ENCODE measurements at places on chromosomes 6 and 20. TPM values are rescaled to one million over a fixed set of nuclear protein-coding genes. Genes with fewer than 3 reads are reported as not detected.

Gene FRMD1
- total RNA-seq: not detected

Gene GMDS
- total RNA-seq: 14.9 TPM

Gene FKBP5
- total RNA-seq: 11.8 TPM

Gene NKX2-2
- total RNA-seq: 0.63 TPM

Gene SASH1
- 90.6 TPM for total RNA-seq

Gene MOG
- not detected for total RNA-seq

Gene RPS18
- 2,294 TPM for total RNA-seq

Gene SLA2
- total RNA-seq: not detected

Gene PTK7
- 108 TPM for total RNA-seq

Gene C6orf15
- total RNA-seq: not detected

Gene OR2H2
- total RNA-seq: not detected

Gene PDE7B
- 1.1 TPM for total RNA-seq

Gene GSTA1
- 0.30 TPM for total RNA-seq

Gene OPRM1
- total RNA-seq: not detected

Gene EGFL8
- total RNA-seq: 4.3 TPM

Gene HTR1E
- total RNA-seq: not detected

GRCh38 chr20:55540486-55540885 lies 464.8 kb downstream of the CBLN4 start:
- DNase-seq: no peak

- no peak for DNase-seq
Observed at GRCh38 chr6:116512734-116513133, 1.3 kb downstream of the CALHM5 start.

- DNase-seq: no peak
Observed at GRCh38 chr6:168264593-168265335, 54.8 kb downstream of the DACT2 start.

- peak; percentile 71 for DNase-seq
Observed at GRCh38 chr20:60046011-60046413, 87.8 kb downstream of the CDH26 start.

GRCh38 chr6:114282292-114282691 lies 60.5 kb downstream of the HS3ST5 start:
- no peak for DNase-seq

DNA sequence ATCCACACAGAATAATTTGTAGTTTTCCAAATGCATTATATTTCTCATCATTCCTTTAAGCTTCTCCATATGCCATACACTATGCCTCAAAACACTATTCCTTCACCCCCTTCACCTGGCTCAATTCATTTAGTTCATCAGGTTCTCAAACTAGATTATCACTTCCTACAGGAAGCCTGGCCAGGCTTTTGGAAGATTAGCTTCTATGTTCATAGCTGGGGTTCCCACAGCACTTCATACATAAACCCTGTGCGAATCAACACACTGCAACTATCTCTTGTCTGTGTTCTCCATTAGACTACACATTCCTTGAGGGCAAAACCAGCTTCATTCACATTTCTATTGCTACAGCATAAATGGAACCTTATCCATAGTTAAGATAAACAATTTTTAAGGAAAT lies 40.5 kb upstream of the PLN start:
- DNase-seq: no peak

DNA sequence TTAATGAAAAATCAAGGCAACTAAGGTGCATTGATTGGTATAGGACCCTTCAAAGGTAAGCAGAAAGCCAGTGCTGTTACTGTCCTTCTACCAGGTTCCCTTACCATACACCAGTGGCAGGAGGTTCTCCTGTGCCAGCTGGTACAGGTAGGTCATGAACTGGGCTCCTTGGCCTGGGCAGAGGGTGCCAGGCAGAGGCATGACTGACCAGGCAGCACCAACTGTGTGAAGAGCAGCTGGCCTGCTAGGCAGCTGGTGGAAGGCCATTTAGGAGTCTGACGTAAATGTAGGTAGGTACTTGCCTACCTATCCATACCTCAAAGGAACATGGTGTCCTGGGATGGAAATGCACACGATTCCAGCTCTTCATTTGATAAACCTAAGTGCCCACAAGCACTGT lies 23.3 kb downstream of the PCNA start:
- no peak for DNase-seq

GRCh38 chr20:17609811-17610377 lies 40.0 kb downstream of the DSTN start:
- no peak for DNase-seq

DNA sequence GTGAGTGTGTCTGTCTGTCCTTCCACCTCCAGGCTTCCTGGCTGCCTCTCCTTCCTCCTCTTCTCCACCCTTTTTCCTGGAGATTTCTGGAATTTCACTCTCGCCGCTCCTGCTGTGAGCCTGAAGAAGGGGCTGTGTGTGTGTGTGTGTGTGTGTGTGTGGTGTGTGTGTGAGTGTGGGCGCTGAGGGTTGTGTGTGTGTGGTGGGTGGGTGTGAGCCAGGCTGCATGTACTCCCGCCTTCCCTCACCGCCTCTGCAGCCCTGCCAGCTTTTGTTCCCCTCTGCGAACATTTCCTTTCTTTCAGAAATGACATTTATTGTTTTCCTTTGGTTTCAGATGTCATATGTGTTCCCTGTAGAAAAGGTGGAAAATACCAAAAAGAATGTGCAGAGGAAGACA lies 76.0 kb downstream of the SRC start:
- no peak for DNase-seq

- no peak for DNase-seq
Observed at GRCh38 chr6:19838442-19839236, 1.5 kb downstream of the ID4 start.

DNA sequence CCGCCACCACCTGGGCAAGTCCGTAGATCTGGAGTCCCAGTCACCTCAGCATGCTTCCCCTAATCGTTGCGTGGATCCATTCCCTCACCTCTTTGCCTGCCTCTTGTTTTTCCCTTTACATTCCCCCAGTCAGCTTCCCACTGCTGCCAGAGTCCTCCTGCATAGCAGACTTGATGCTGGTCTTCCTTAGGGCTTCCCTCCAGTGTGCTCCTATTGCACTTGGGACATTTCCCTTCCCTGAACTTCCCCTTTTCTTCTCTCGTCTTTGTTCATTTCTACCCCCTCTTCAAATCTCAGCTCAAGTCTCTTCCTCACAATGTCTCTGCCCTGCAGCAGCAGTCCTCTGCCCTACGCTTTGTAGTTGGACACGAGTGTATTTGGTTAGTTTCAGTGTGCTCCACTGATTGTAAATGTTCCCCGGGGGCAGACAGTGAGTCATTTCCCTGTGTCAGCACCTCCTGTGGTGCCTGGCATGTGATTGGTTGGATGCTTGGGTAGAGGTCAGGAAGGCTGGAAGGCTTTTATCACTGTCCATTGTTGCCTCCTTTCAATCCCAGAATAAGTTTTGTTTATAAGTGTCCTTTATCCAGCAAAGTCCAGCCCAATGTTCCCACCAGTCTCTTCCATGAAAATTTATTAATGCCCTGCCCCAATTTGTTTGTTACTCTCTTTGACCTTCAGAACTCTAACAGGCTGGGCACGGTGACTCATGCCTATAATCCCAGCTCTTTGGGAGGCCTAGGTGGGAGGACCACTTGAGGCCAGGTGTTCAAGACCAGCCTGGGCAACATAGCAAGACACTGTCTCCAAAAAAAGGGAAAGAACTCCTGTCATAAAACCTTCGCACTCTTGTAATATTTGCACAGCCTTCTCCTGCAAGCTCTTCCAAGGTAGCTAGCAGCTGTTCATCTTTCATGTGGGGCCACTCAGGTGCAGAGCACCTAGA lies 38.3 kb downstream of the FAM120B start:
- peak; percentile 54 for DNase-seq

GRCh38 chr6:6811128-6812009 lies 222.8 kb downstream of the LY86 start:
- DNase-seq: peak; percentile 19

- DNase-seq: no peak
Observed at GRCh38 chr20:5884465-5885335, 65.6 kb downstream of the TRMT6 start.

GRCh38 chr6:24991810-24992467 lies 56.2 kb upstream of the RIPOR2 start:
- peak; percentile 50 for DNase-seq

DNA sequence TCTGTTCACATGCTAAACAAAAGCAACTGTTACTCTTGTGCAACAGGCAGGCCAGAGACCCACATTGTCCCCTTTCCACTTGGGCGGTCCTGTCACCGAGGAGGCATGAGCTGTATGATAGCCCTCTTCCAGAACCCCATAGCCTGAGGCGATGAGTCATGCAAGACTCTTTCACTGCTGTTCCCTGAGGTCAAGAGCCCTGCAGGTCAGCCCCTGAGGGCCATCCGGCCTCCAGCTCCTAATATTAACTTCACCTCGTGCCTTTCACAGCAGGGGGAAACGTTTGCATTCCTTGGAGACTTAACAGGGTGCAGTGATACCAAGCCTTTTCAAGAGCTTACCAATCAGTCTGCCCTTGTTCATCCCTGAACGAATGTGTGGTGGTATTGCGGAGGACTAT lies 253.3 kb upstream of the ECI2 start:
- peak; percentile 27 for DNase-seq

DNA sequence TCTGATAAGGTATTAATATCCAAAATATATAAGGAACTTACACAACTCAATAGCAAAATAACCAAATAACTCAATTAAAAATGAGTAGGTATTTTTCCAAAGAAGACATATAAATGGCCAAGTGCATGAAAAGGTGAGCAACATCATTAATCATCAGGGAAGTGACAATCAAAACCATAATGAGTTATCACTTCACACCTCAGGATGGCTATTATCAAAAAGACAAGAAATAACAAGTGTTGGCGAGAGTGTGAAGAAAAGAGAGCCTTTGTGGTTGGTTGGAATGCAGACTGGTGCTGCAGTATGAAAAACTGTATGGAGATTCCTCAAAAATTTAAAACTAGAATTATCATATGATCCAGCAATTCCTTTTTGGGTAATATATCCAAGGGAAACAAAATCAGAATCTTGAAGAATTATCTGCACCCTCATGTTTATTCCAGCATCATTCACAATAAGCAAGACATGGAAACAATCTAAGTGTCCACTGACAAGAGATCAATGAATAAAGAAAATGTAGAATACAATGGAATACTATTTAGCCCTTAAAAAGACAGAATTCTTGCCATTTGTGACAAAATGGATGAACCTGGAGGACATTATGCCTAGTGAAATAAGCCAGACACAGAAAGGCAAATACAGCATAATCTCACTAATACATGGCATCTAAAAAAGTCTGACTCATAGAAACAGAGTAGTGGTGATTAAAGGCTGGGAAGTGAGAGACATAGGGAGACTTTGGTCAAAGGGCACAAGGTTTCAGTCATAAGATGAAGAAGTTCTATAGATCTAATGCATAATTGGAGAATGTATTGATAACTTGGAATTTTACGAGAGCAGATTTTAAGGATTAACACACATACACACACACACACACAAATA lies 175.6 kb downstream of the FOXA2 start:
- DNase-seq: no peak

DNA sequence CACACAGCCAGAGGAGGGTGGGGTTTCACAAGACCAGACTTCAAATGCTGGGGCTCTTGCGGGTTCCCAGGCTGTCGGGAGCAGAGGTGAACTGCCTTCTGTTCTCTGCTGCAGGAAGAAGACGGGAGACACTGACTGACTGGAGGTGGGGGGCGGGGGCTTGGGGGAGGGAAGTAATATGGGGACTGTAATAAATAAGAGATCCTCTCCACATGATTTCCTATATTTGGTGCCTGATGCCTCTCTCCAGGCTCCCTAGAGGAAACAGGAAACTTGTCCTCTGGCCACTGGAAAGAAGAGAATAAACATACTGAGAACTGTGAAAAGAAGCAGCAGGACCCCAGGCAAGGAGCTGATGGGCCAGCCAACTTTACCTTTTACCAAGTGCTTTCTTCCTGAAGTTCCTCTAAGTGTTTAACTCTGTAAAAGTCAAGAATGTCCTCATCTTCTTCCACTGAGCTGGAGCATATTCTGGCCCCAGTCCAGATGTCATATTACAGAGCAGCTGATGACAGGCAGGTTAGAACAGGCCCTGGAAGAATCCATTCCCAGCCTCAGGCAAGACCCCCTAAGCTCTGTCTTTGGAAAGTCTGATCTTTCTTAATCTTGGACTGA lies 33.2 kb upstream of the ADGRF5 start:
- no peak for DNase-seq

All from HFFc6 (cell line).